Activated effector memory CD4-positive, alpha-beta T cell treated with Interleukin-2 at 50 U/mL for 16 hours (primary cell): ENCODE measurements at places on chromosomes 3 and 15.

DNA sequence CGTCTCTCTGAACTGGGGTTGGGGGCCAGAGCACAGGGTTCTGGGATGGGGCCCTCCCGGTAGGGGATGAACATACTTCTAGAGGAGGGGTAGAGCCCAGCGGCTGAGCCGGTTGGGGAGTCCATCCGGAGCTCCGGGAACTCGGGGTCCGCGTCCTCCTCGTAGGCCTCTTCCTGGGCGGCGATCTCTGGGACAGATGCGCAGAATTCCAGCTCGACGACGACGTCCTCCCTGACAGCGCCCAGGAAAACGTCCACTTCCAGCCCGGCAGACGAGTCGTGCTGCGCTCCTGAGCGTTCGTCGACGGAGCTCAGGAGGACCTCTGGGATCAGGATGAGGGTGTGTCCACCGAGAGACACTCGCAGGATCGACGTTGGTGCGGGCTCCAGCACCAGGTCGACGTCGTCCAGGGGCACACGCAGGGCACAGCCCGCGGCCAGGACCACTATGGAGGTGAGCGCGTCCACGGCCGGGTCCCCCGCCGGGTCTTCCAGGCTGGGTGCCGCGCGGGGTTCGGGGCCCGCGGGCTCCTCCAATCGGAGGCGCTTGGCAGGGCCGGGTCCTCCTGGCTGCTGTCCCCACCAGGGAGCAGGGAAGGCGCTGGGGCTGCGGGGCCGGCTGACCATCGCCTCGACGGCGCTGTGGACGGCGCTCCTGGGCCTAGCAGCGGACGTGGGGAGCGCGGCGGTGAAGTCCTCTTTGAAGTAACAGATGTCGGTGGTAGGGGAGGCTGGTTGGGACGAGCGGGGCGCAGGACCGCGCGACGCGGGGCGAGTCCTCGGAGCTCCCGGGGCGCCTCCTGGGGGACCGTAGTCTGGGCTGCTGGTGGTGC is 474 bp downstream of the PRR23B start:
- DNase-seq: no peak

DNA sequence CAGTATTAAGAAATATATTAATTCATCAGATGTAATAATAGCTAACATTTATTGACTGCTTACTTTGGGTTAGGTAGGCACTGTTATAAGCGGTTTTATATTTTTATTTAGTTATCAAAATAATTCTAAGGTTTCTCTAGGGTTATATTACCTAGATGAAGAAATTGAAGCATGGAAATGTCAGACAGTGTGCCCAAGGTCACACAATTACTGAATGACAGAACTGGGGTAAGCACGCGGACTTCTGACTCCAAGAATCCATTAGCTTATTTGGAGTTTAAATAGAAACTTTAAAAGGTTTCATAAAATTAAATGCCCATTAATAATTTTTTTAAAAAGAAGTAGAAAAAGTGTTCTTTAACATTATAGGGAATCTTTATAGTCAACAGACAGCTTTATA is 74.3 kb downstream of the CALML4 start:
- no peak for DNase-seq

DNA sequence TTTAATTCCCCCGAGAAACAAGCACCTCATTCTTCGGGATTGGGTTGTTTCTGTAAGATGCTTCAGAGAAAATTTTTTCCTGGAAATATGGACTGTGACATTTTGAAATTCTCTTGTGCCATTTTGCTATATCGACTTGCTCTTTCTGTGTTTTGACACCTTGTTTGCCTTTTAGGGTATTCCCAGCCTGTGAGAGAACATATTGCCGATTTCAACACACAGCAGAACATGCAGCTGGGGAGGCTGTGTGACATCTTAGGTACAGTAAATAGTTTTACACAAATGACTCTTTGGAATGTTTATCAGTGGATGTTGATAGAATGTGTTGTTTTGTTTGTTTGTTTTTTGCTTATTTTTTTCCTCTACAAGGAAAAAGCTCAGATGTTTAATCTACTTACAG is 130.2 kb downstream of the IQCH start:
- DNase-seq: no peak

DNA sequence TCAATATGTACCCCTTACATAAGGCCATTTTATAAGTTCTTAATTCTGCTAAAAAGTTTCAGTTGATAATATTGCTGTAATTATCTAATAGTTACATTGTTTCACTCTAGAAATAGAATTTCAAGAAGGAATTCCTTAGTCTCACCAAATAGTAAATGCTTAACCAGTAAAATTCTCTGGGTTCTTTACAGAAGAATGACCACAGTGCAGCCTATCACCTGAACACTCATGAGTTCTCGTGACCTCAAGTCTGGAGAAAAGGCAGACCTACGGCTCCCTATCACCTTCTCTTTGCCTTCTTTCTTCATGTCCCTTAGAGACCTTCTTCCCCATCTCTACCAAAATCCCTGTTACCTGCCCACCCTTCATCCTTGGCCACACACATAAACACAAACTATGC is 30.9 kb downstream of the CCDC191 start:
- no peak for DNase-seq

- DNase-seq: no peak
Measured at GRCh38 chr3:24460974-24461373, 33.7 kb downstream of the THRB start.

GRCh38 chr3:150653110-150653561 is 50.0 kb downstream of the SELENOT start:
- no peak for DNase-seq

DNA sequence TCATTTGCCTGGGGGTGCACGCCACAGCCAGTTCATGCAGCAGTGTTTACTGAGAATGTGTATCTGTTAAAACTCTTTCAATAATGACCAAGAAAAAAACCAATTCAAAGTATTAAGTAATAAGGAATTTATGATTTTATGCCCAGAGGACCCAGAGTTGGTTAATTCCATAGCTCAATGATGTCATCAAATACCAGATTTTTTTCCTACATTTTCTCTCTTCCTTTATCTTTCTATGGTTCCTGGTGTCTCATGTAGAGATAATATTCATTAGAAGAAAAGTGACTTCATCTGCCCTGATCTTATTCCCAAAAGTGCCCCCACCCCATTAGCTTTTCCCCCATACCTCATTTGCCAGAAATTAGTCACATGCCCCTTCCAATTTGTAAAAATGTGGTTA is 44.6 kb upstream of the LMCD1 start:
- DNase-seq: no peak

- DNase-seq: no peak
Measured at GRCh38 chr3:171442184-171442583, 18.0 kb downstream of the TNIK start.

GRCh38 chr3:50003216-50003615 is 63.3 kb downstream of the RBM6 start:
- DNase-seq: no peak

GRCh38 chr3:108088146-108088545 is 2.7 kb downstream of the CD47 start:
- DNase-seq: no peak

- DNase-seq: no peak
Measured at GRCh38 chr15:82986442-82986780, 401 bp downstream of the RAMAC start.

GRCh38 chr3:124627501-124627908 is 102.7 kb upstream of the UMPS start:
- DNase-seq: no peak

DNA sequence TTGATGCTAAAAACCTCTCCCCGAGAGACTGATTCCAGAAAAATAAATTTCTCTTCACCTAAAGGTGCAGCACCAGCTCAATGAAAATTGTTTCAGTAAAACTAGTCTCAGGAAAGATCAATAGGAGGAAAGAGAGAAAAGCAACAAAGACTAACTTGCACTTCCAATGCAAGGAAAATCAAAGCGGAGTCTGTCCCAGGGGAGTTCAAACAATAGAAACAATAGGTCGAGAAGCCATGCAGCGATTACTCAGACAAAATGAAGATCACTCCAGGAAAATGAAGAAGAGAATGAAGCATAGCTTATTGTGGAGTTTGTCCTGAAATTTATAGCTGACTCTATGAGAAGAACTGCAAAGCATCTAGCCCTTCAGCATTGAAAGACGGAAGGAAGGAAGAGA is 105.1 kb upstream of the FRMD4B start:
- no peak for DNase-seq

DNA sequence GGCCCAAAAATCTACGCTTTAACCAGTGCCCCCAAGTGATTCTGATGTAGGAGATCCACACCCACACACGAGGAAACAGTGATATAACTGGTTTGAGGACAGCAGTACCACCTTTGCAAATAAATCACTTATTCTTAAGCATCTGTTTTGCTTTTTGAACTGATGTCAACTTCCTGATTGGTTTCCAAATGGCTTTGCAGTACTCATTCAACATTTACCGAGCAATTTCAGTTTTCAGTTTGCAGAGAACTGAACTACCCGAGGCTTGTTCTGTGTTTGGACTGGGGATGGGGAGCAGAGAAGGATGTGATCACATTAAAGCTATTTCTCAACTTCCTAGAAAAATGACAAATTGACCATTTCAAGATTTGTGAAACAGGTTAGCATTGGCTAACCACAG is 1.1 kb upstream of the GYG1 start:
- no peak for DNase-seq

GRCh38 chr3:165459111-165459510 is 262.9 kb upstream of the SLITRK3 start:
- DNase-seq: no peak

DNA sequence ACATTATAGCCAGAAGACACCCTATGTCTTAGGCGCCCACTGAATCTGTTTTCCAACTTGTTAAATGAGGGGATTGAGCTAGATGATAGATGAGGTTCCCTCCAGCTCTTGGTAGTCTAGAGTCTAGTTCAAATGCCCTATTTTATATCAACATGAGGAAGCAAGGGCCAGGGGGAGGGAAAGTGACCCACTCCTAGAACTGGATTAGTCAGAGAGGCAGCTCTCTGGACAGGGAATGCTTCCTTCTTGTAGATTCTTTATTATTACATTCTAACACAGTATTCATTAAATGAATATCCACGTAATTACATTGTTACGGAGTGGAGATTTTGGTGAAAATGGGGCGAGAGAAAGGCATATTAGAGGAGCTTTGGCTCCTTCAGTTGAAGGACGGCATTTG is 89.5 kb downstream of the RAD18 start:
- DNase-seq: no peak

GRCh38 chr3:45417930-45418847 is 29.8 kb downstream of the LARS2 start:
- DNase-seq: no peak

- DNase-seq: no peak
Measured at GRCh38 chr3:77506384-77506783, 466.5 kb downstream of the ROBO2 start.

- DNase-seq: no peak
Measured at GRCh38 chr15:67137951-67138848, 72.8 kb downstream of the SMAD3 start.

DNA sequence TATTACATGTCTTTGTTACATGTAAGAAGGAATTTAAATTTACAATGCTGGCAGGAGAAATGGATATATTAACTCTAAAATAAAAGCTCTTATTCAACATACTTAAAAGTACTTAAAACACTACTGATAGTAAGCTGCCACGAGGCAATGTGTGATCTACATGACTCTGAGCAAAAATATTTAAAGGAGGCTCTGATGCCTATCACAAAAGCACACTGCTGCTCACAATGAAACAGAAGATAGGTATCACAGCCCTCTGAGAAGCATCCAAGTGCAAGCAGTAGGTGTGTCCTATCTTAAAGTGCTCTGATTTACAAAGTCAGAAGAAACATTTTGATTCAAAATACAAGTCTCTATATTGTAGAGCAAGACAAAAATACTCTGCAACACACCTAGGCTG is 371.2 kb upstream of the WNT5A start:
- DNase-seq: no peak

DNA sequence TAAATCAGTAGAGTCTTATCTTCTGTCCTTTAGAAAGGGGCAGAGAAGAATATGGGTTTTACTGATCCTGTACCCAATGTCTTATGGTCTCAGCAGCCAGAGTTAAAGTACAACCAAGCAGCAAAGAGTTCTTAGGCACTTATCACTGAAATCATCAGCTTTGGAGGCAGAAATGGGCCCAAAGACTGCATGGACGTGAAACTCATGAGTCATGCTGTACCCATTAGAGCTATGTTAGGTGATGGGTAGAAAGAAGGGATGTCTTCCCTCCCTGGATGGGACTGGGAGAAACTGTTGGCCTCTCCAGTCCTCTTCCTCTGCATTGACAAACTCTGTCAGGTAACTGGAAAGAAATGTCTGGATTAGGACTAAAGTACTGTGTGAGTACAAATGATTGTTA is 63.4 kb downstream of the EOMES start:
- DNase-seq: no peak

DNA sequence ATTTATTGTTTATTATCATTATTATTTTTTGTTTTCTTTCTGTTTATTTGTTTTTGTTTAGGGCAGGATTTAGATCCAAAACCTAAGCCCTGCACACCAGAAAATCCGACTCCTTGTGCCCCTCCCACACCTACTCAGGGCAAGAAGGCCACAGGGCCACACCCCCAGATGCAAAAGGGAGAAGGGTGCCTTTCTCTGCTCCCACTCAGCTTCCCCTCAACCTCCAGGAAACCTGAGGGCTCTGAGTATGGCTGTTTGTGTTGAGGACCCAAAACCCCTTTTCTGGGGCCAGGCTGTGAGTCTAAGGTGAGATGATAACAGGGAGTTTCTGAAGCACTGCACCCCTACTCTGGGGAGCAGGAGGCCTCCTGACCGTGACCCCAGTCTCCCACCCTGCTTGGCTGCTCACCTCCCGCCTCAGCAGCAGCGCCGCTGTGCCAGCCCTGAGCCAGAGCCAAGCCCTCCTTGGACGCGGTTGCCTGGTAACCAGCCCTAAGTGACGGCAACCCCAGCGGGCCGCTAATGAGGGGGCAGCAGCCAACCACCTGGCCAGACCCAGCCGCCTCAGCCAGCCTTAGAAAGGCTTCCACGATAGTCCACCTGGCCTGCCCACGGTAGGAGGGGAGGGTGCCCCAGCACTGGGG is 6.4 kb upstream of the C15orf39 start:
- no peak for DNase-seq

DNA sequence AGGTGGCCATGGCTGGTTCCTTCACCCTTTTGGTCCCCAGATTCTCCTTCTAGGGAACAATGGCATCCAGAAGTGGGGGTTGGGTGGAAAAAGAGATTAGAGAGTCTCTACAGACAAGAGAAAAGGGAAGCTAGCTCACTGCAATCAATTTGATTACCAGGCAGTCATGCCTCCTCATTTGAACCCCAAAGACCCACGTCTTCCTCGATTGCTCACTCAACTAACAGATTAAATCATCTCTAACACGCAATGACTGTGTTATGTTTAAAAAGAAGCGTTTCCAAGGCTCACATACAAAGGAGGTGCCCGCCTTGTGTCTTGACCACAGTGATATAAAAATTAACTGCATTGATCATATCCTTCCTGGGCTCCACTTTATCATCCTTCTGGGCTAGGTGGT is 57.6 kb downstream of the BHLHE40 start:
- DNase-seq: no peak
